Stimulated activated CD4-positive, alpha-beta T cell treated with anti-CD3 and anti-CD28 coated beads, Interleukin-15, amount 100 ng/mL, for 48 hours (primary cell): ENCODE measurements at places on chromosomes 7 and 10.

DNA sequence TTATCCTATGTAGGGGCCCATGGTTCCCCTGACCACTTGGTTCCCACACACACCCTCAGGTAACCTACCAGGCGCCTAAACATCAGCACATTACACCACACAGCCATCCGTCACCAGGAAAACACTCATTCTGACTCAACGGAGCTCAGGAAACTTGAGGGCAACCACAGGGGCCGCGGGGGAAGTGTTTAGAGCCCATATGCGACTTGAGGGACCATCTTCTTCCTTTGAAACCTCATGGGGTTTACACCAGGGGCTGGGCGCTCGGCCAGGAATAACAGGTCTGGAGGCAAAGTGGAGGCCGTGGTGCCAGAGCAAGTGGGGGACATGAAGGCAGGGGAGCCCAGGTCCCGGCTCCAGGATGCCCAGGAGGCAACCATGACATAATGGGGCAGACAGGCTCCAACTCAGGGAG is 1.5 kb downstream of the STX1A start:
- DNase-seq, result peak; percentile 66

DNA sequence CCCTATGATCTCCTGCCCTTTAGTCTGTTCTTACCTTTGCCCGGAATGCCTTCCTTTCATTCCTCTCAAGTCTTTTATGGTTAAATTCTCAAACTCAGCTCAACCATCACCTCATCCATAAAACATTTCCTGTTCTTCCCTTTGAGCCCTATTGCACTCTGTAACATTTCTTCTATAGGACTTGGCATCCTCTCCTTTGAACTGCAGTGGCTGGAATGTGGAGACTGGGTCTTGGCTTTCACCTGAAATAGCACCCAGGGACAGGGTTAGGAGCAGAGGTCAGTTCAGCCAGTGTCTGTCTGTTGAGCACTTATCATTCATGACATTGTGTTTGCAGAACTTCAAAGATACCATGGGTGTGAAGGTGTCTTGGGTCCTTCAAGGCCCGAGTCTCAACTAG is 7.2 kb downstream of the NFE2L3 start:
- DNase-seq, result no peak

- DNase-seq, result no peak
Observed at GRCh38 chr7:99021941-99022560, 121.9 kb downstream of the SMURF1 start.

DNA sequence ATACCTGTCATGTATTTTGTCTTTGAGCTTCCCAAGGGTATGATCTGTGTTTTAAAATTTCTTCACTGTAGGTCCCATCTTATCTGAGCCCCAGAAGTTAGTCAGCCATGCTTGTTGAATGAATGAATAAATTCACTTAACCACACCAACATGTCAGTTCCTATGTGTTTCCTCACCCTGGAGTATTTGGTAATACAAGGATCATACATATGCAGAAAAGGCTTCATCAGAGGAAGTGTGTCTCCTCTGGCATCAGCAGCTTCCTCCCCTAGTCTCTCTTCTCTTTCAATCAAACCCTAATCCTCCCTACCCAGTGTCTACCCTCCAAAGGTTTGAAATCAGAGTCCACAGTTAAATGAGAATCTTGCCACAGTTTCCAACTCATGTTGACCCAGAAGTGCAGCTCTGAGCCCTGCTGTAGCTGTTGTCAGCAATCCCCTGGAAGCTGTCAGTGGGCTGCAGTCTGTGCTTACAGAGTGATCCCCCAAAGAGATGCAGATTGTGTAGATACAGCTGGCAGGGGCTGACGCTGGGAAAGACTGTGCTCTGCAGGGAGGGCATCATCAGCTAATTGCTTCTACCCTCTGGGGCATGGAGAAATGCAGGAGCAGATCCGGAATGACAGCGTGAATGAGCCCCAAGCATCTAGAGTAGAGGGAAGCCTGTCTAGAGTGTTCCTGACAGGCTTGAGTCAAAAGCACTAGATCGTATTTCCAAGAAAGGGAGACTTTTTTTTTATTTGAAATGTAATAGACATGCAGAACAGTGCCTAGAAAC is 105.0 kb upstream of the WDR11 start:
- DNase-seq, result no peak

- no peak for DNase-seq
Observed at GRCh38 chr10:69463886-69464285, 12.6 kb downstream of the TSPAN15 start.

GRCh38 chr10:109762555-109762954 is 160.8 kb downstream of the XPNPEP1 start:
- DNase-seq, result no peak

DNA sequence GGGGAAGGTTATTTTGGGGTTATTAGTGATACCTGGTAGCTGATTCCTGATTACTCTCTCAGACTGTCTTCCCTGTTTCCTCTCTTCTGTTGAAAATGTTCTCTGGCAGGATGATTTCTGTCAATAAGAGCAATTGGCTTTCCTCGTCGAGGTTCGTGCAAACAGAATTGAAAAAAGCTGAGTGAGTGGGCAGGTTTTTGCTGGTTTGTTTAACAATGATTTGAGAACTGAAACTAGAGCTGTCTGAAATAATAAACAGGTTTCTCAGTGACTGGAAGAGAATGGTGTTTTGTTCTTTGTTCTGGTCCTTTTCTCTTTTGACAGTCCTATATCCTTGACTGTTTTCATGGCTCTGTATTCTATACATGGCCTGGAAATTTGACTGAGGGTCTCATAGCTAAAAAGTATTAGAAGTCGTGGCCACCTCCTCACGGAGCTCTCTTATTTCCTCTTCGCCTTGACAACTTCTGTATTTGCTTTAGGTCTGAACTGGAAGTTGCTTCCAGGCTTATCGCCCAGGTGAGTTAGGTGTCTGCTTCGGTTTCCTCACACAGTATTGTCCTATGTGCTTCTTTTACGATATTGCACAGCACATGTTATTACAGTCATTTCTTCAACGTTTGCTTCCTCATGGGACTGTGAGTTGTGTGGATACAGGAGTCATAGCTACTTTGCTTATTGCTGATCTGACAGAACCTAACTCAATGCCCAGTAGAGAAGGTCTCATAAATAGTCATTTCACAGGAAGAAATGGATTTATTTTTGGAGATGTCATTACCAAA is 403.6 kb downstream of the NRG3 start:
- DNase-seq, result no peak

DNA sequence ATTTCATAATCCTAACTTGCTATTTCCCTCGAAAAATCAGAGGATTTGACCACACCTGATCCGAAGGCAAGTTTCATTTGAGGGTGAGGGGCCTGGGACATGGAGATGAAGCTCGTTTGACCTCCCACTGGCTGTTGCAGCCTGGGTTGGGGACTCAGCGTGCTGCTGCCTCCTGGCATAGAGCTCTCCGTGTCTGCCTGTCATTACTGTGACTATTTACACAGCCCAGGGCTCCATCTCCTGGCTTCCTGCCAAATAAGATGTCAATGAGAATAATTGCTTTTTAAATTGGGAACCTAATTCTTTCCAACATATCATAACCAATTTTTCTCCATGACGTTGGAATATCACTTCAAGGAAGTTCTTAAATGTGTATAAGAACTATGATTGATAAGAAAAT is 139.3 kb upstream of the COBL start:
- DNase-seq, result no peak

DNA sequence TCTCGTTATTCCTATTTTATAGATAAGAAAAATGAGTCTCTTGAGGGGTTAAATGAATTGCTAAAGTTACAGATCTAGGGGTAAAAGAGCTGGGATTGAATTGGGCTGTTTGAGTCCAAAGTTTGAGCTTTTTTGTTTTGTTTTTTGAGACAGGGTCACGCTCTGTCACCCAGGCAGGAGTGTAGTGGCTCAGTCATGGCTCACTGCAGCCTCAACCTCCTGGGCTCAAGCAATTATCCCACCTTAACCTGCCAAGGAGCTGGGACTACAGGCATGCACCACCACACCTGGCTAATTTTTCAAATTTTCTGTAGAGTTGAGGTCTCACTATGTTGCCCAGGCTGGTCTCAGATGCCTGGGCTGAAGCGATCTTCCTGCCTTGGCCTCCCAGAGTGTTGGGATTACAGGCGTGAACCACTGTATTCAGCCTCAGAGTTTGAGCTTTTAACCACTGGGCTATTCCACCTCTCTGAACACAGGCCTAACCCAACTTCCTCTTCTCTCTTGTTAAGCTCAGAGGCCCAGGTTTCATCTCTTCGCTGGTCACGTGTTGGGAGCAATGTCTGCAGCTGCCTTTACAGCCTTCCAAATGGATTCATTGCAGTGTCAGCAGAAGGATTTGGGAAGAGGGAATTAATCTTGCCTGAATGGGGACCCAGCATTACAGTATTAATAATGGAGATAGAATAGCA is 8.0 kb downstream of the SUFU start:
- no peak for DNase-seq

GRCh38 chr10:43073191-43073590 is 3.7 kb upstream of the RET start:
- DNase-seq, result no peak
